ENCODE measurements at places on chromosomes 12 and 14.

GRCh38 chr14:70152704-70153103 lies 36.0 kb downstream of the SLC8A3 start:
- no peak for DNase-seq

DNA sequence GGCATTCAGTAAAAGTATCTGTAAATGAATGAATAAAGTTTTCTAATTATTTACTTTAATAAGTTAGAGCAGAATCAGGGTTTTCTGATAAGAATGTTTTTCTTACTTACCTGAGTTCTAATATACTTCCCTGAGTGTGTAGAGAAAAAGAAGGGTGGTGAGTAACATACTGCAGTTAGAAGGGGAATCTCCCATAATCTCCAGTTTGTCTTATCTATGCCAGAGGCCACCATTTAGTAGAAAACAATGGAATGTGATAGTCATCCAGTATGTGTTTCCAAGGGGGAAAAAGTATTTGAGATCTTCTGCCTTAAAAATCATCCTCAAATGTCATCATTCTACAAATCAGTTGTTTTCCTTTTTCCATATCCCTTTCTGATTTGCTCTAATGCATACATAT lies 56.5 kb upstream of the PAWR start:
- no peak for DNase-seq

DNA sequence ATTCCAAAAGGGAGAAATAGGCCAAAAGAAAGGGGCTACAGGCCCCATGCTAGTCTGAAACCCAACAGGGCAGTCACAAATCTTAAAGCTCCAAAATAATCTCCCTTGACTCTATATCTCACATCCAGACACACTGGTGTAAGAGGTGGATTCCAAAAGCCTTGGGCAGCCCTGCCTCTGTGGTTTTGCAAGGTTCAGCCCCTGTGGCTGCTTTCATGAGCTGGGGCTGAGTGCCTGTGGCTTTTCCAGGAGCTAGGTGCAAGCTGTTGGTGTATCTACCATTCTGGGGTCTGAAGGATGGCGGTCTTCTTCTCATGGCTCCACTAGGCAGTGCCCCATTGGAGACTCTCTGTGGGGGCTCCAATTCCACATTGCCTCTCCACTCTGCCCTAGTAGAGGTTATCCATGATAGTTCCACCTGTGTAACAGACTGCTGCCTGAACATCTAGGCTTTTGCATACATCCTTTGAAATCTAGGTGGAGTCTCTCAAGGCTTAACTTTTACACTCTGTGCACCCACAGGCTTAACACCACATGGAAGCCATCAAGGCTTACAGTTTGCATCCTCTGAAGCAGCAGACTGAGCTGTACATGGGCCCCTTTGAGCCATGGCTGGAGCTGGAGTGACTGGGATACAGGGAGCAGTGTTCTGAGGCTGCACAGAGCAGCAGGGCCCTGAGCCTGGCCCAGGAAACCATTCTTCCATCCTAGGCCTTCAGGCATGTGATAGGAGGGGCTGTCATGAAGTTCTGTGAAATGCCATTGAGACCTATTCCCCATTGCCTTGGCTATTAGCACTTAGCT lies 66.5 kb upstream of the ABCD2 start:
- DNase-seq = no peak

DNA sequence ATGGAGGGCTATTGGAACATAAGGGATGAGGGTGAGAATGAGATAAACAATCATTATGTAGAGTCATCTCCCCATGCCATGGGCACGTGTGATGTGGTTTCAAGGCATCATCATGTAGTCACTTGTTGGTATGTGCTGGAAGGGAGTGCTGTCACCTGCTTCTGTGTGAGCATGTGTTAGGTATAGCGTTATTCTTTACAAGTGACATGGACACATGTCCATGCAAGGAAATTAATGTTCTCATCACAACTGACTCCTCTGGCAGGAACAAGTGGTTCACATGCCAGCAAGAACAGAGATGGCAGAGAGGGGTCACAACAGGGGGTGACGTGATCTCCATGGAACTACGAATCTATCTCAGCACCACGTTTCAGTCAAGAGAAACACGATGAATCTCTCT lies 815.8 kb downstream of the BCL11B start:
- no peak for DNase-seq
